ENCODE measurements at places on chromosomes 5 and 9. TPM values are rescaled to one million over a fixed set of nuclear protein-coding genes. Genes with fewer than 3 reads are reported as not detected.

GRCh38 chr5:131747180-131748105 is 49.4 kb downstream of the FNIP1 start:
- no peak for DNase-seq

- no peak for DNase-seq
These were observed 893.3 kb downstream of the PTPRD start for GRCh38 chr9:9719373-9720112.

DNA sequence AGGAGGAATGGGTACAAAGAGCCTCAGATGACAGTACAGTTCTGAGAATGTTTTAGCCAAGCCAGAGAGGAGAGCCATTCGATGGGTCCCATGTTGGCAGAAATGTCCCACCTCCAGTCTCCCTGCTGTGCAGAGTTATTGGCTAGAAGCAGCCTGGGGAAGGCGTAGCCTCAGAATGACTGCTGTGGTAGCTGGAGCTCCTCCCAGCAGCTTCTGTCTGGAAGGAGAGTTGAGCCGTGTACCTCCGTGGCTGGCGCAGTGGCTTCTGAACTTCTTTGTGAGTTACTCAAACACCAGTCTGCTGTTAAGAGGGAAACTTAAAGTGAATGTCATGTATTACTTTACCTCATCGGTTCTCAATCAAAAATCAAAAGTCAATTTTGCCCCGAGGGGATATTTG is 193.3 kb upstream of the SNX2 start:
- no peak for DNase-seq

DNA sequence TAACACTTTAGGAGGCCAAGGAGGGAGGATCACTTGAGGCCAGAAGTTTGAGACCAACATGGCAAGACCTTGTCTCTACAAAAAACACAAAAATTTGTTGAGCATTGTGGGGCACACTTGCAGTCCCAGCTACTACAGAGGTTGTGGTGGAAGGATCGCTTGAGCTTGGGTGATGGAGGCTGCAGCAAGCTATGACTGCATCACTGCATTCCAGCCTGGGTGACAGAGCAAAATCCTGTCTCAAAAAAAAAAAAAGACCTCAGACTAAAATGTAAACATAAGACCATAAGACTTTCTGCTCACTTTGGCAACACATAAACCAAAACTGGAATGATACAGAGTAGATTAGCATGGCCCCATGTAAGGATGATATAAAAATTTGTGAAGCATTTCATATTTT is 24.6 kb upstream of the NANS start:
- no peak for DNase-seq

DNA sequence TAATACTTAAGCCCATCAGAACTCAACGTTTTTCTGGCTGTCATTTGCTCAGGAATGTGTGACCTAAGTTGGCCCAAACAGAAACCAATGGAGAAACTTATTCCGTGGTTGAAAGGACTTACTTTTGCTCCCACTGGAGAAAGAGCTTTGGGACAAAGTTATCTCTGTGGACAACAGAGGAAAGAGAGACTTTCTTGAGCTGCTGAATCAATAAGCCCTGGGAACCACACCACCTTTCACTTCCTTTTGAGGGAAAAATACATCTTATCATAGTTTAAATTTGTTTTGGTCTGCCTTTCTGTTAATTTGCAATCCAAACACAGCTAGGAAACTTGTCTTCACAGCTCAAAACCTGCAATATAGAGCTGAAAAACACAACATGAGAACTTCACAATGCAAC is 62.8 kb upstream of the VCAN start:
- DNase-seq = no peak

DNA sequence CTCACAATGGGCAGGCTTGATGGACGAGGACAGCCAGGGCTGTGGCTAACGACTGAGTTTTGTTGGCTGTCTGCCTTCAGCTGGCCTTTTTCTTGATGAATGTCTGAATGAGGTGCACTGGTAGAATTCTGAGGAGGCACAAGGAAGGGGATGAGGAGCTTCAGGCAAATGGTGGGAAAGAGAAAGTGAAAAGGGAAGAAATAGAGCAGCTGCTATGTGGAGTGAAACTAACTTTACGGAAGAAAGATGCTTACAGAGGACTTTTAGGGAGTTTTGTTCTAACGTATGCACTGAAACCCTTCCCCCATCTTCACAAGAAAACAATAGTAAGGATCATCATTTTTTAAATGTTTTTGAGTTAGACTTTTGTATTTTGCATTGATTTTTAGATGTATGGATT is 45.3 kb downstream of the OR2K2 start:
- DNase-seq = no peak

DNA sequence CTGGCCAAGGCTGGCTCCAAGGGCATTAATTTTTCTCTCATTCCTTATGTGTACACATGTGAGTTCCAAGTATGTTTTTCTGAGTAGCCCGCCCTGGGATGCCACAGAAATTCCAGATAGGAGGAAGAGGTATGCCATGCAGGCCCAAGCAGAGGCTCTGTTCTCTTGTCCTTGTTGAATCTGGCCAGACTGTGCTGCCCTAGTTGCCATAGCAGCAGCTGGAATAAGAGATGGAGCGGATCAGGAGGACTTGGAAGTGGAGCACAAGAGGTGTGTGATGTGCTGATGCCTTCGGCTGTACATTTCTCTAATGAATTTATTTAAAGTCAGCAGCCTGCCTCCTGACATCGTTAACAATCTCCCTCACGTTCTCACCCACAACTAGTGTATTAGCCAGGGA is 235.6 kb upstream of the RPS23 start:
- no peak for DNase-seq

DNA sequence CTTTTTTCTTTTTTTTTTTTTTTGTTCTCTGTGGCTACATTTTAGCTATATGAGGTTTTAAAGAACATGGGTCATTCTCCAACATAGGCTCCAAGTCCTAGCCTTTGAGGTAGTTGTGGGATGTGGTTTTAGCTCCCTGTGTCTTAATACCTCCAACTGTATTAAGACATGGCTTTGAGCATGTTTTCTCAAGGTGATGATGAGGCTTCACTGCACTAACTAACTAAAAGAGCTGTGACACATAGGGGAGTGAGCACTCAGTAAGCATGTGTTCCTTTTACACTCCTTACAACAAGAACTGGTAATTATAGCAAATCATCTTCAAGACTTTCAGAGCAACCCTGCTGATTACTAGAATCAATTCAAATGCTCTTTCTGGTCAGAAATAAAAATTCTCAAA is 333.6 kb upstream of the CCNH start:
- no peak for DNase-seq

- no peak for DNase-seq
These were observed 2.2 kb downstream of the GAS1 start for GRCh38 chr9:86944796-86945727.

AGXT2 gene
- not detected for total RNA-seq

OSMR gene
- 33.1 TPM for total RNA-seq

Data from osteocyte (in vitro differentiated cells).